ENCODE measurements at places on chromosomes 13 and 19.

DNA sequence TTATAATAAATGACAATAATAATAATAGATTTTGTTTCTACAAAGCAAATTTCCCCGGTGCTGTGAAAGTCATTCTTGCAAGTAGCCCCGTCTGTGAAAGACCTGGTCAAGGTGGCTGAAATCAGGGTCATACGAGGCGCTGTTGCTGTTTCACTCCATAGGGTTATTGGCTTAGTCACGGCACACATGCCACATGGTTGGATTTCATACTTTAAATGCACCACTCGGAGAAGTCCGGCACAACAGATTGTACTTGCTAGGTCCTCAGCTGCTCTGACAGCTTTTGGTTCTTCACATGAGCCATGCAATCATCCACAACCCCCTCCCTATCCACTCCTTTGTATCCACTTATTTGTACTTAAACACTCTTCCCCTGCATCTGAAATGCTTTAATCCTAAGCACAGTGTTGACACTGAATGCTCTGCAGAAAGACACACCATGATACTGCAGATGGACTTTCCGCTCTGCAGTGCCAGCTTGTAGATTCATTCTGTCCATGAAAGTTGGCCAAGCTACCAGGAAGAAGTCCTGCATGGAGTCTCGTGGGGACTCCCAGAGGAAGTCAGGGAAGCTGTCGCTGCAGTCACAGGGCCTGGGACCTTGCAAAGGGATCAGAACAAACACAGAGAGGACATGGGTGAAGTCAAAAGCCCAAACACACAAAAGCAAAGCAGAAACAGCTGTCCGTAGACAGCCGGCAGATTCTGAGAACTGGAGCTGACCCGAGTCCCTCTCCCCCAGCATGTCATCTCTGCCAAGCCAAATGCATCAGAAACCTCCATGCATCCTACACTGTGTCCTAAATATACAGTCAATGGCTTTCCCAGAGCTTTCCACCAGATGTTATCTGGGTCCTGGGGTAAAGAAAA, 124.6 kb downstream of the COL4A2 start:
- no peak for DNase-seq

DNA sequence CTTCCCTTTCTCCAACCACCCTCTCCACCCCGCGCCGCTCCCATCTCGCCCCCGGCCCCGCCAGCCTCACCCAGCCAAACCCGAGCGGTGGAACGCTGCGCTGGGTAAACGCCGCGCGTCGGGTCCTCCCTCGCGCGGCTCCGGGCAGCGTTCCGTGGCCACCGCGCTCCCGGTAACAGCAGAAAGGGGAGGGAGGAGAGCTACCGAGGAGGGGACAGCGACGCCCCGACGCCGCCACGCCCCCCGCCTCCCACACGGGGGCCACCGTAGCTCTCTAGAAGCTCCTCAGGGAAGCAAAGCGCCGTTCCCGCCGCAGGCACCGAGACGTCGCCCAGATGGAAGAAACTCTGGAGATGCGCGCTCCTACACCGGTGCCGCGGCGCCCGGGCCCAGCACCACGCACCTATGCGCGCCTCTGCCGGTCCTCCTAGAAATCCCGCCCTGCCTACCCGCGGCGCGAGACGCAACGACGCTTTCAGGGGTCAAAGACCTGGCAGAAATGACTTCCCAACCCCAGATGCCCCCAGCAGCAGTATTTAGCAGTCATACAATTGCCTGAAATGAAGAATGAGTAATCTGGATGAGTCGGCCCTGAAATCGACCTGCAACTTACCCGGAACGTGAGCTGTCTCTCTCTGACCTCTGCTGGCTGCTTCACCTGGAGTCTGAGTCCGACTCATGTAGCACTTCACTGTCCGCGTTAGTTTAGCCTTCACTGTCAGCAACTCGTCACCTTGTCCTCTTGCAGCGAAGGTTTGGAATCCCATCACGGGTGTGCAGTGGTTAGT, at the start of gene RUBCNL:
Gene RUBCNL (minus strand): TSS at position 189 of the 788 bp plus-strand sequence. CDS start 14,777 bp downstream, outside the sequence.
- DNase-seq: no peak

GRCh38 chr13:46587807-46588418, 34.9 kb downstream of the LRCH1 start:
- no peak for DNase-seq

GRCh38 chr13:104436555-104436954, 1370.3 kb upstream of the SLC10A2 start:
- no peak for DNase-seq

GRCh38 chr13:43227721-43228120, 204.3 kb downstream of the DNAJC15 start:
- no peak for DNase-seq

- peak; percentile 79 for DNase-seq
Observed at GRCh38 chr19:8208922-8209461, at the start of gene CERS4. CERS4 (plus strand) TSS chr19:8209370; CDS start chr19:8251077, 41,707 bp downstream.
